M059J (cell line): ENCODE measurements at places on chromosomes 7 and 10. TPM values are rescaled to one million over a fixed set of nuclear protein-coding genes. Genes with fewer than 3 reads are reported as not detected.

- peak; percentile 71 for DNase-seq
Observed at GRCh38 chr7:128215281-128215680, 25.8 kb upstream of the LEP start.

GRCh38 chr10:6249698-6250097 is 47.0 kb downstream of the PFKFB3 start:
- no peak for DNase-seq

DNA sequence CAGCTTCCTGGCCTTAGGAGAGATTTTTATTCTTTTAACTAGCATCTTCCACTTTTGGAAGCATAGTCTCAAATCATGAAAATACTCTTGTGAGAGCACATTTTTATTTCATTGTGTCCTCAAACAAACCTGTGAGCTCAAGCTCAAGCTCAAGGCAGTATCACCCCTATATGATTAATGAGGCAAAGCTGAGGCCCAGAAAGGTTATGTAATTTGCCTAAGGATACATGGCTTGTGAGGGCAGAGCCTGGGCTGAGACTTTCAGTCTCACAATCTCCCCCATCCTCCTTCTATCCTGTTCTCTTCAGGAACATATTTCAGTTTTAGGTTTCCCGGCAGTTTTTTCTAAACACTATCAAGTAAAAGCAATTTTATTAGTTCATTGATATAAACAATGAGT is 359.5 kb downstream of the PTEN start:
- DNase-seq: peak; percentile 27

NXPH1 gene
- total RNA-seq: not detected in 2 replicates

OPN1SW gene
- not detected in 2 replicates for total RNA-seq
